Stimulated activated CD8-positive, alpha-beta memory T cell treated with anti-CD3 and anti-CD28 coated beads, Interleukin-7, amount 100 ng/mL, for 4 hours (primary cell): ENCODE measurements at places on chromosomes 11 and 22.

GRCh38 chr11:1274501-1274900, 34.9 kb downstream of the TOLLIP start:
- no peak for DNase-seq

DNA sequence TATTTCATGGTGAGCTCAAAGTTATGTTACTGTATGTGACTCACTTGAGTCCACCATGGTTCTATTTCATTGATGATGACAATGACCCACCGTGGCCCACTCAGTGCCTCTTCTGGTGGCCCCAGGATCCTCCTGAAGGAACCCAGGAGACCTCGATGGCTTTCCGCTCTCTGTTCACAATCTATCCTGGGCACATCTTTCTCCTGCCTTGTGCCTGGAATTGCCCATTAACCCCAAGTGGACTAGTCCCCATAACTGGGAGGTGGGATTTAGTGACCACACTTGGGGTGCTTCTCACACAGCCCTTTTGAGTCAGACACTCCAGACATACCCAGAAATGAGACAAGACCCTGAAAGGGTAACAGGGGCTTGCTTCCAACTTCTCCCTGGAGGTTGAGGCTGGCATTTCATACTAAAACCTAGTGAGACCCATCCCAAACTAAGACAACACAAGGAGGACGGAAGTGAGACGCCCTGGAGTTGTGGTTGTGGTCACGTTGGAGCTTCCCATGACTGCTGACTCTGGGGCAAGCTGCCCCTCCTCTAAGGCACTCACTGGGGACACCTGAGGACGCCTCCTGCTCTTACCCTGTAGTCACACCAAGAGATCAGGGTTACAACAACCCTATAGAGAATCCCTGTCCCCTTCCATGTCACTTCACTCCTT, 22.1 kb downstream of the IGLL5 start:
- DNase-seq, result no peak

DNA sequence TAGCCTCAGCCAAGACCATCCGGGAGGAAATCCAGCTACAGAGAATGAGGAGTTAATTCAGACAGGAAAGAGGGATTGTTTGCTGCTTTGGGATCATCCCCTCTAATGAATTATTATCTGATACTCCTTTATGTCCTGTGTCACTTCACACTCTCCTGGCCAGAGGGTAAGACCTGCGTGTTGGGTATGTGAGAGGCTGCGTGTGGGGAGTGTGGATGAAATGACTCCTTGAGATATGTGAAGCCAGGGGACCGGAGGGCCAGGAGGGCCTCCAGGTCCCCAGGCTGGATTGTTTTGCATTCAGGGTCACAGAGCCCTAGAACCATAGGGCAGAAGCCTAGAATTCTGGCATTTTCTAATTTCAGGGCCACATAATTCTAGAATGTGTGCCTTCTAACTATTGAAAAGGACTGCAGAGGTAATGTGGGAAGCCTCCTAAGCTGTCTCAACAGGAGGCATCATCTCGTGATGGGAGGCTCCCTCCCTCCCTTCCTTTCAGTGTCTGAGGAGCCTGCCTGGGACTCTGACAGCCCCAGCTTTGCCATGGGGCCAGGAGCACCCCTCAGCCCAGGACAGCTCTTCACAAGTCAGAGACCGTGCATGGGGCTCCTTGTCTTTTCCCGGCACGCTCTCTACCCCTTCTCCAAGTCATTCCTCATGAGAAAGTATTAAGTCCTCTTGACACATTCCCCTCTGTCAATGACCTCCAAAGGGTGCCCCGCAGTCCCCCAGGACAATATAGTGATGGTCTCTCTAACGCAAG, 3.7 kb downstream of the TPBGL start:
- no peak for DNase-seq

GRCh38 chr11:96091476-96091875, 167.6 kb upstream of the MTMR2 start:
- DNase-seq, result no peak

GRCh38 chr11:83736684-83737083, 450.5 kb upstream of the CCDC90B start:
- DNase-seq, result no peak
